ENCODE measurements at places on chromosomes 13 and 19.

DNA sequence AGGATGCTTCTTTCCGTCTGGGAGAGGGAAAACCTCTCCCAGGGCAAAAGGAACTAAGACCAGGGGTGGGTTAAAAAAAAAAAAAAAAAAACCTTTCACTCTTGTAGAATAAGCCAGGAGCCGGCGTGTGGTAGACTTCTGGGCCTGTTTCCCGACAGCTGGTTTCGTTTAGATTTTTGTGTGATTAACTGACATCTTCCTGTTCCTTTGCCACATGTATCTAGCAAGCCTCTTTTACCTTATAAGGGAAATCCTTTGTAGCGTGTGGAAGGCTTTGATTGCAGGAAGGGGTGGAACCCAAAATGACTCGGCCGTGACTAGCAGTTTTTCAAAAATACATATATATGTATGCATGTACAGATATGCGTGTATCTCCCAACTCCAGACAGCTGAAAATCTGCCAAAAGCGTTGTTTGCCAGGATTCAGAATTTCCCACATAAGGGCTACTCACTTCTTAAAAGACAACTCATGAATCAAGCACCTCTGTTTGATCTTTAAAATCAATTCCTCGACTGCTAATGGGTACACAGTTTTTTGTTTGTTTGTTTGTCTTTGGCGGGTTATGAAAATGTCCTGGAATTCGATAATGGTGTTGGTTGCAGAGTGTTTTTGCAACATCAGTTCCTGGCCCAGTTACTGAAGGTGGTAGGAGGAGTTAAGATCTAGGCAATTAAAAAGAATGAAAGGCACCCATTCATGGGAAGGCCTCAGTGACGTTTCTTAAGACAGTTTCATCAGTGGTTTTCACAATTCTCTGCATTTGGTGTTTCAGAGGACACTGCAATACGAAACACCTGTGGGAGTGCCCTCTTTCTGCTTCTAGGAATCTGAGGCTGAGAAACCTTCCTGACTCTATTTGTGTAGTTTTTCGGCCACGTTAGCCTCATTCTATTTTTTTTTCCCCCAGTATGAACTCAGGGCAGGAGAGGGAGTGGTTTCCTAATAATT, 2.7 kb downstream of the TPM4 start:
- no peak for DNase-seq

GRCh38 chr19:48529156-48529555, 17.5 kb upstream of the LMTK3 start:
- DNase-seq = no peak

- no peak for DNase-seq
These were observed 13.0 kb downstream of the YIPF2 start for GRCh38 chr19:10915130-10916091.

DNA sequence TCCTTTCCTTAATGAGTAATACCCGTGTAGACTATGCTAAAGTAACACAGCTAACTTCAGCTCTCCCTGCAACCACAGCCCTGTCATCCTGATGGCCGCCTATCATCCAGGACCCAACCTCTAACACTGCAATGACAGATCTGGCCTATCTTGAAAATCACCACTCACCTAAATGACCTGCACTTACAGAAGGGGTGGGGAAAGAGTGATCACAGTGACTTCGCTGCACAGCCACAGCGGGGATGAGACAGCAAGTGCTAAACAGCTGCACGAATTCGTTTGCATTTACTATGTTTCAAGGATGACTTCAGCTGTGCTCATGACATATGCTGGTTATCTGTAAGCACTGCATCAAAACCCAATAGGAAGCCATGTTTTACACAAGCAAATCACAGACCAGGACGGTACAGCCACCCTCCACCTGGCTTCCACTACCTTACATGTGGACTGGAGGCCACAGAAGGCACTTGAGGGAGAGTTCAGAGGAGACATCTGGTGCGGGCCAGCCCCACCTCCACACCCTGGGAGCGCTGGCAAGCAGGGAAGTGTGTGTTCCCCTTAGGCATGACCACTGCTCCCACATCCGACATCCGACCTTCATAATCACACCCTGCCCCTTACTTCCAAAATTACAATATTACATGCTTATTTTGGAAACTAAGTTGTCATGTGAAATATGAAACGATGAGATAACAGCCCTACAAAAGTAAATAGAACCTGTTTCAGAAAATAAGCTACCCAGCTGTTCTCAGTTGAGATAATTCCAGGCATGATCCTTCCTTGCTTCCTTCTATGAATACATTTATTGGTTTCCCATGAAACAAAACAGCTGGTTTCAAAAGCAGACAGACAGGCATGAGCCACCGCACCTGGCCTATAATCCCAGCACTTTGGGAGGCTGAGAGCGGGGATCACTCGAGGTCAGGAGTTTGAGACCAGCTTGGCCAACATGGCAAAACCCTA, 95.7 kb downstream of the STK24 start:
- DNase-seq = no peak

DNA sequence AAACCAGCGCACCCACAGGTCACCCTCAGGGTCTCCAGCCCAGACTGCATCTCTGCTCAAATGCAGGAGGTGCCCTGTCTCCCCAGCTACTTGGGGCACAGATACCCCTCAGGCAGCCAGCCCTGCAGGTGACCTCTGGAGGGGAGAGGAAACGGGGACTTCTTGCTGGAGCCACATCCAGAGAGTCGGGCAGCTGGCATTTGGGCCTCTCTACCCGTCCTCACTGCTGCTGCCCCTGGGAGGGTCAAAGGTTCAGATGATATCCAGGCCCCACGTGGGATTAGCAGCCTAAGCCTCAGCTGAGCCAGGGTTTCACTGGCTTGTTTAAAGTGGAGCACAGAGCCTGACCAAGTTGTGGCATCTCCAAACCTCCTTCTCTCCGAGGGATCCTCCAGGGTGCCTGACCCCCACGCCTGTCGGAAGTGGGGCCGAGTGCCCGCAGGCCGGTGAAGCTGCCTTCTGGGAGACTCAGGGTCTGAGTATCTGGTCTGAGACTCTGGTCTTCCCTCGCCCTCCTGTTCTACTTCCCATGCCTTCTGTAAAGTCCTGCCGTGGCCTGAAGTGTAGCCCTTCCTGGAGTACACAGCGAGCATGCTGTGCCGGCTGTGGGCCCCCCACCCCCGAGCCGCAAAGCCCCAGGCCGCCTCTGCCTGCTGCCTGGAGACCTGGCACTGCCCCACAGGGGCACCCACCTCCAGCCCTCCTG, 2.1 kb downstream of the RASA3 start:
- DNase-seq = no peak

GRCh38 chr19:32017176-32017953, 328.0 kb upstream of the ZNF507 start:
- no peak for DNase-seq
